CD8-positive, alpha-beta T cell (primary cell): ENCODE measurements at places on chromosomes 3 and 15. TPM values are rescaled to one million over a fixed set of nuclear protein-coding genes. Genes with fewer than 3 reads are reported as not detected.

The SCN11A gene
- total RNA-seq = 0.08 TPM

The LRTM1 gene
- total RNA-seq = not detected

The RPP25 gene
- total RNA-seq = 0.28 TPM

The MLF1 gene
- 4.1 TPM for total RNA-seq

The ITIH1 gene
- not detected for total RNA-seq

The STAC gene
- total RNA-seq = not detected

The FANCD2OS gene
- not detected for total RNA-seq

The USP4 gene
- 92.4 TPM for total RNA-seq

The GABRA5 gene
- not detected for total RNA-seq

The TM4SF18 gene
- total RNA-seq = not detected

The UROC1 gene
- not detected for total RNA-seq

The PLIN1 gene
- total RNA-seq = not detected

The ECE2 gene
- total RNA-seq = not detected

The DPH3 gene
- 9.7 TPM for total RNA-seq

DNA sequence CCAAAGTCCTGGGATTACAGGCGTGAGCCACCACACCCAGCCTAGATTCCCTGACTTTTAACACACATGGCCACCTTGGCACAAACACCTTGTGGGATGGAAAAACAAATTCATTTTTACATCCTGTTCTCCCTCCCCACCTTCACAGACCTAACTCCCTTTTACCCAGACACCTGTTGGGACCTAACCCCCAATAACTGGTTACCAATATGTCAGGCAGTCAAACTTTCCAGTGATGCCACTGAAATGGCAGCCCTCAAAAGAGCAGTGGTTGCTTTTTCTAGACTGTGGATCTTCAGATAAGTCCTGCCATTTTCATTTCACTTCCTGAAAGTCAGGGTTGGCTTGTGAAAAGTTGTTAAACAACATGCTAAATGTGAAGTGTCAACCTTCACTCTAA lies 34.9 kb downstream of the SIN3A start:
- no peak for DNase-seq

DNA sequence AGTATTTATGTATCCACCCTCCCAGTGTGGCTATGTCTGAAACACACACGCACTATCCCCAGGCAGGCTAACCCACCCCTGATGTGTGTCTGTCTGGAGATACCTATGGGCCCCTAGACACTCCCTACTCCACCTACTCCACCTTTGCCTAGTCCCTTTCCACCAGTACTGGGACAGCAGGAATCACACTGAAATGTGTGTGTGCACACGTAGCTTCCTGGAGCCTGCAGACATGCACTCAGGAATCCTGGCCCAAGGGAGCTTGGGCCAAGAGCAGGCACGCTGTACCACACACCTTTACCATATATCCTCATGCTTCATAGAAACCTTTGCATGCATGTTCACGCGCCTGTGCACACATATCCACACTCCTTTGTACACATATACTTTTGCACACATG lies 6.9 kb upstream of the PTH1R start:
- DNase-seq = no peak

- DNase-seq = no peak
Measured at GRCh38 chr3:124207873-124208485, 216.1 kb upstream of the ROPN1 start.

- DNase-seq = no peak
Measured at GRCh38 chr3:193830791-193831191, 237.8 kb downstream of the OPA1 start.

DNA sequence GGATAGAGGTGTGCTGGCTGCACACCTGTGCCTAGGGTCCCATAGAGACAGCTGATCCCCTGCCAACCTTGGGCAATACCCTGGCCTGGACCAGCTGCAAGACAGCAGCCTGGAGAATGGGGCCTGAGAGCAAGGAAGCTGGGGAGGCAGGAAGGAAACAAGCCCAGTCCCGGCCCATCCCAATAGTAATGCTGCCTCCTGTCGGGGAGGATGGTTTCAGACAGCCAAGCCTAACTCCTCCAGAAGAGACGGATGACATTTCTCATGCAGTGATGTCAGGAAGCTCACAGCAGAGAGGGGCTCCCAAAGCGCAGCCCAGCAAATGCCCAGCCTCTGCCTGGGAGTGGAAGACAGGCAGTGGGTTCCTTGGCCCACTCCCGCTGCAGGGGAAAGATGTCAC lies 408.8 kb downstream of the OCA2 start:
- DNase-seq = no peak

GRCh38 chr15:91307601-91308000 lies 207.5 kb downstream of the SV2B start:
- DNase-seq = no peak

DNA sequence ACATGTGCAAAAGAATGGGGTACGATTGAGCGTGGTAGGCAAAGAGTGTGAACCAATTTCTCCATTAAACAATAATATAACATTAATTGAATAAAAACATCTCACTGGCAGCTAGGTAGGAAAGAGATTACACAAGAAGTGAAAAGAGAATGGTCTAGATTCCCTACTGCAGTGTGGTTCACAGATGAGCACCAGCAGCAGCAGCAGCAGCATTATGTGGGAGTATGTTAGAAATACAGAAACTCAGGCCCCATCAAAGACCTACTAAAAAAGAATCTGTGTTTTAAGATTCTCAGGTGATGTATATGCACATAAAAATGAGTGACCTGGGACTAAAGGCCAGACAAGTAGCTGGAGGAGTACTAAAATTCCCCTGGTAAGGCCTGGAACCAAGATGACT lies 118.2 kb downstream of the ADAM10 start:
- no peak for DNase-seq

GRCh38 chr3:98274914-98275313 lies 7.4 kb upstream of the OR5H2 start:
- DNase-seq = no peak

DNA sequence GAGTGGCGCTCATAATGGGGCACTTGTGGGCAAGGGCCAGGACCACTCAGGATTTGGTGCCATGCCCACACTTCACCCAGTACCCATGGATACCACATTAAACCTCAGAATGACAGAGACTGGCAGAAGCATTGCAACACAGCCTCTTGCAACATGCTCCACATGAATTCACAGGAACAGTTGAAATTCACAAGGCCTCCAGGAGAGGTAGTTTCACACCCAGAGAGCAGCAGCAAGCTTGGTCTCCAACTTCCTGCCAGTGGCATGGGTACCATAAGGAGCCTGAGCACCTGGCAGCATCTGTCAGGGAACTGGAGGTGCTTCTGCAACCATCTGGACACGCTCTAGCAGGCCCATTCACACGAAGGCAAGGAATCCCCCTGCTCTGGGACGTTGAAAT lies 101.0 kb downstream of the OSBPL10 start:
- no peak for DNase-seq

- no peak for DNase-seq
Measured at GRCh38 chr15:60740231-60740630, 261.3 kb upstream of the ICE2 start.

DNA sequence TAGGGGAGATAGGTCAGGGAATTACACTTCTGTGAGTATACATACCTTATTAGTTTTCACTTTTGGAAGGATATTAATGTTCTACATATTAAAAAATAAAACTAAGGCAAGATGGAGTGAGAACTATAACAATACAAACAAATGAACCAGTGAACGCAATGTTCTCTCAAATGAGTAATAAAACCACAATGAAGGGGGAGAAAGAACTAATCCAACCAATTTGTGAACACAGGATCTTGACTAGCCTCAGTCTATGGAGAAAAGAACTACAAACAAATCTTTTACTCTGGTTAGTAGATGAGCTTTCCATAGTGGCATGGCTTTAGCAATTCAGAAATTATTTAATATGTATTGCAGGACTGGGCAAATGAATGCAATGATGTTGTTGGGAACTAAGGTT lies 26.9 kb upstream of the ATOSA start:
- no peak for DNase-seq

DNA sequence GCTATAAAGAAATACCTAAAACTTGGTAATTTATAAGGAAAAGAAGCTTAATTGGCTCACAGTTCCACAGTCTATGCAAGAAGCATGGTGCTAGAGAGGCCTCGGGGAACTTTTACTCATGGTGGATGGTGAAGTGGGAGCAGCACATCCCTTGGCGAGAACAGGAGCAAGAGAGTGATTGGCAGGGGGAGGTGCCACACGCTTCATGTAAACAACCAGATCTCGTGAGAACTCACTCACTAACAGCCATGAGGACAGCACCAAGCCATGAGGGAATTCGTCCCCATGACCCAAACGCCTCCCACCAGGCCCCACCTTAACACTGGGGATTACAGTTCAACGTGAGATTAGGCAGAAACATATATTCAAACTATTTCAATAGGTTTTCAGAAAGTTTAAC lies 28.0 kb downstream of the GABRB3 start:
- no peak for DNase-seq

DNA sequence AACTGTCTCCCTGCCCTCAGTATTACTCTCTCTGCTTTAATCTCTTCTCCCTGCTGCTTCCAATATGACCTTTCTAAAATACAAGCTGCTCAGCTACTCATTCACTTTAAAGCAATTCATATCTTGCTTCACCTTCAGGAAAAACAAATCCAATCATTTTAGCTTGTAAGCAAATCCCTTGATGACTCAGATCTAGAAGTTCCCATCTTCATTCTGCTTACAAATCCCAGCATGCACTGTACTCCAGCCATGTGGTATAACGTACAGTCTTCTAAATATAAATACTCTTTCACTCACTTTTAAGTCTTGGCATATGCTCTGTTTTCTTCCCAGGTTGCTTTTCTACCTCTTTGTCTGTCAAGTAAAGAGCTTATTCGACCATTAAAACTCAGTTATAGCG lies 1009.1 kb upstream of the SEMA6D start:
- DNase-seq = no peak

- DNase-seq = no peak
Measured at GRCh38 chr3:10145685-10146084, 4.1 kb downstream of the VHL start.

DNA sequence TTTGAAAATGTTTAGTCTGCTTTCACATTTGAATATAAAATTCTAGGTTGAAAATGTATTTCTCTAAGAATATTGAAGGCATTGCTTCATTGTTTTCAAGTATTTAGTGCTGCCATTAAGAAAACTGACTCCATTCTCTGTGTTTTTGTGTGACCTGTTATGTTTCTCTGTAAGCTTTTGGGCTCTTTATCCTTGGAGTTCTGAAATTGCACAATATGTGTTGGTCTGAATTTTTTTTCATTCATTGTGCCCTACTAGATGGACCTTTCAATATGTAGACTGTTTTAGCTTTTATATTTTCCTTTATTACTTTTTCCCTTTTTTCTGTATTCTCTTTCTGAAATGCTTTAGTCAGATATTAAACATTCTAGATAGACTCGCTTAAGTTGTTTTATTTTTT lies 22.2 kb downstream of the FAM98B start:
- DNase-seq = no peak
